ENCODE measurements at places on chromosomes 16 and 17.
A peak's percentile ranks its signal among the peaks of the same experiment; 100 is the strongest.

- no peak for DNase-seq
These were observed 1.4 kb downstream of the KIAA0753 start for GRCh38 chr17:6639014-6639585.

DNA sequence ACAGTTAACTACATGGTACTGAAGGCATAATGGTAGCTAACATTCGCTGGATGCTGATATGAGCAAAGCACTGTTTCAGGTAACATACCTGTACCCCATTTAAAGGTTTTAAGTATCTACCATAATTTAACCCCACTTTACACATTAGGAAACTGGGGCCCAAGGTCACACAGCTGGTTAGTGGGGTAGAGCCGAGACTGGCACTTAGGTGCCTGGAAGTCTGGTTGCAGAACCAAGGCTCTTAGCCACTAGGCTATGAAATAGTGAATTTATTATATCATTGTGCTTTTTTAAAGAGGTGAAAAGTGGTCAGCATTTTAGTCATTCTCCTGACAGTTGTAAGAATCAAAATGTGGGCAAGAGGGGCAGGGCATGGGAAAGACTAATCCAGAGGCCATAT, 25.2 kb downstream of the SIAH1 start:
- DNase-seq = no peak

- DNase-seq = no peak
These were observed 30.5 kb downstream of the KSR1 start for GRCh38 chr17:27486741-27487140.

GRCh38 chr17:38886643-38887010, 16.8 kb downstream of the LASP1 start:
- no peak for DNase-seq

DNA sequence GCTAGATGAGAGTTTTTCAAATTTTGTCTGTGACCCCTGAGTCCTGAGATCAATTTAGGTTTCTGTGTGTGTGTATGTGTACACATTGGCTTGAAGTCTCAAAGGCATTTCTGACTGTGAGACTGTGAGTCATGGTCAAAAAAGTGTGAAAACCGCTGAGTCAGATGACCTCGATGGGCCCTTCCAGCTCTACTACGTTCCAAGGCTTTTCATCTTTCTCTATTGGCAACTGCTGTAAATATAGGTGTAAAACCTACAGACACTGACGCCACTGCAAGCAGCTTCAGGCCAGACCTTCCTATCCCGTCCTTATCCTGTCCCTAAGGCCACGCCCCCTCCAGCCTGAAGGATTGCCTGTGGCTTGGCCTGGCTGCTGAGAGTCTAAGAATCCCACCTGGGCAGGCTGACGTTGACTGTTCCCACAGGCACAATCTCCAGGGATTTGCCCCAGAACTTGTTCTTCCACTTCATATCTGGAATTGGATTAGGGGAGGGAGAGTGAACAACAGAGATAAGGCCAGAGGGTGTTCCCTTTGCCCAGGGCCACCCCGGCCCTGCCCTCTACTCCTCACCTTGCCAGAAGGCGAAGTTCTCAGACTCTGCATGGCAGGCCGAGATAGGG, 11.3 kb downstream of the OSBPL7 start:
- peak; percentile 83 for DNase-seq

DNA sequence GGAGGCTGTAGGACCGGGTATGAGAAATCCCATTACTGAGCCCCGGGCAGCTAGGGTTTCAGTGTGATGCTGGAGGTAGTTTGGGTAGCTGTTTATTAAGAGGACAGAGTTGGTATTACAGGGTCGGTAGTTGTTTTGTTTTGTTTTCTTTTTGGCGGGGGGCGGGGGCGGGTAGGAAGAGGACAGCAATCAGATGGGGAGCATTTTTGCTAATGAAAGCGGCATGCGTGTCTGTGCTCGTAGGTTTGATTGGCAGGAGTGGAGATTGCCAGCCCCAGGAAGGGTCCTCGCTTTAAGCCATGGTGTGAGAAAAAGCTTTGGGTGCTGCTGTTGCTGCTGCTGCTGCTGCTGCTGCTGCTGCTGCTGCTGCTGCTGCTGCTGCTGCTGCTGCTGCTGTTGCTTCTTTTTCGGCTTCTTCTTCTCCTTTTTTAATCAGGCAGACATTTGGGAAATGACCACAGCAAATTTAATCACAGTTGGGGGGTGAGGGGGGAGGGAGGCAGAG, 498.5 kb upstream of the ZFHX3 start:
- no peak for DNase-seq

- peak; percentile 11 for DNase-seq
These were observed 35.5 kb downstream of the DNAH17 start for GRCh38 chr17:78541488-78542206.

- no peak for DNase-seq
These were observed 13.8 kb downstream of the UNC13D start for GRCh38 chr17:75830164-75831031.

DNA sequence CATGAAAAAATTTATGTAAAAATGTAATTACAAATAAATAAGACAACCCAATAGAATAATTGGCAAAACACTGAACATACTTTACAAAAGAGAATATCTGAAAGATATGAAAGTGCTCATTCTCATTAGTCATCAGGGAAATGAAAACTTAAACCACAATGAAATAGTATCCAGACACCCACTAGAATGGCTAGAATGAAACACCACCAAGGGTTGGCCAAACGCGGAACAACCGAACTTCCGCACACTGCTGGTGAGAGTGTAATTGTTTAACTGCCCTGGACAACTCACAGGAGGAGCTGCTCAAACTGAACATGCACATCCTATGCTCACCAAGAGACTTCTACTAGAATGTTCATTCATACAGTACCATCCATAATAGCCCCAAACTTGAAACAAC, 5.8 kb upstream of the ZDHHC7 start:
- no peak for DNase-seq

GRCh38 chr17:69031839-69032238, 28.9 kb downstream of the ABCA9 start:
- no peak for DNase-seq

DNA sequence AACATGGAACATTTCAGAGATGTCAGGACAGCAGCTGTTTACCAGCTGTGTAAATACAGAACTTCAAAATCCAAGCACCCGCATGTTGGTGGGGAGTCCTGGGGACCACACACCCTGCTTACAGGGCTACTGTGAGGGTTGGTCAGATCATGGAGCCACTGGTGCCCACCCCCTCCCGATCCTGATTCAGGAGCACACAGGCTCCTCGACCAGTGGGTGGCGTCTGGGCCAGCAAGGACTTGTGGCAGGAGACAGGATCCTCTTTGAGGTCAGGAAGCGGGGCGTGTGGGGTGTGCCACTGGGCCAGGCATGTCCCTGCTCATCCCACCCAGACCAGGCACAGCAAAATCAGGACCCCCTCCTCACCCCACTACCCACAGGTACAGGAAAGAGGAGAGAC, 83.6 kb downstream of the SDK2 start:
- DNase-seq = no peak

DNA sequence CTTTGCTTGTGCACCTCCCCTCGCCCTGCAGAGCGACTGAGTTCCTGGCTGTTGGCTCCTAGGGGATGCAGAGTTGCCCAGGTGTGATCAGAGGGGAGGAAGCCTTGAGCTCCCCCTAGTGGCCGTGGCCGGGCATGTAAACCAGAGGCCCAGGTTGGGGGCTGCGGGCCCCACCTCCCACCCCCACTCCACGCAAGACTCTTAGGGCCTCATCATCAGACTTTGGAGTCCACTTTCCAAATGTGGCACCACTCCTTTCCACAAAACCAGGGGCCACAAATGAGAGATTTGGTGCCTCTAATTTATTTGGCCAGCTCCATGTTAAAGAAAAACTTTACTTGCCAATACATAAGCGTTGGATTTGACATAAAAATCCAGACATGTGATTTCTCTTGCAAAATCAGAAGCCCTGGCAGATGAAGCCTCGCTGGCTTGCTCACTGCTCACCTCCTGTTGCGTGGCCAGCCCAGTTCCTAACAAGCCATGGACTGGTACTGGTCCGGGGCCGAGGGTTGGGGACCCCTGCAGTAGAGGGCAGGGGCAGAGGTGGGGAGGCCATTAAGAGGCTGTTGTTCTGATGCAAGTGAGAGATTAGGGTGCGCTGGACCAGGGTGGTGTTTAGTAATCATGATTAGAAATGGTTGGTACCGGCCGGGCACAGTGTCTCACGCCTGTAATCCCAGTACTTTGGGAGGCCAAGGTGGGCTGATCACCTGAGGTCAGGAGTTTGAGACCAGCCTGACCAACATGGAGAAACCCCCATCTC, 28.7 kb upstream of the GAS7 start:
- peak; percentile 41 for DNase-seq

DNA sequence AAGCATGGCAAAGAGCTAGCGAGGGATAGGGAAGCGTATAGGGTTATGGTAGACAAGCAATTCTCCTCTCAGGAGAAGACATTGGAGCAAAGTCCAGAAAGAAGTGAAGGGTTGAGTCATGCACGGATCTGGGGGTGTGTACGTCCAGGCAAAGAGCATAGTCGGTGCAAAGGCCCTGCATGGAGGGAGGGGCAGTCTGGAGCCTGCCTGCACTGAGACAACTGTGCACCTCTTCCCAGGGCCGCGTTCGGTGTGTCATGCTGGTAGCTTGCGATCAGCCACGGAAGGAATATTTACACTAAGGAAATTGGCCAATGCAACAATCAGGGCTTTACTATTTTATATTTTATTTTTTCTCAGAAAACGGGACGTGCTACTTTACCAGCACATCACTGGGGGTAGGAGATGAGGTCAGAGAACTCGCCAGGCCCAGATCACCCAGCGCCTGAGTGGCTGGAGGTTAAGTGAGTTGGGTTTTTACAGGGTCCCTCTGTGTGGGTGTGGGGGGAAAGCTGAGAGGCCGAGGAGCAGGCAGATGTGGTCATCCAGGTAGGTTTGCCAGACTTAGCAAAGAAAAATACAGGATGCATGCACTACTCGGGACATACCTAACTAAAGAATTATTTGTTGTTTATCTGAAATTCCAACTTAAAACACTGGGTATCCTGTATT, 6.7 kb upstream of the B9D1 start:
- no peak for DNase-seq

DNA sequence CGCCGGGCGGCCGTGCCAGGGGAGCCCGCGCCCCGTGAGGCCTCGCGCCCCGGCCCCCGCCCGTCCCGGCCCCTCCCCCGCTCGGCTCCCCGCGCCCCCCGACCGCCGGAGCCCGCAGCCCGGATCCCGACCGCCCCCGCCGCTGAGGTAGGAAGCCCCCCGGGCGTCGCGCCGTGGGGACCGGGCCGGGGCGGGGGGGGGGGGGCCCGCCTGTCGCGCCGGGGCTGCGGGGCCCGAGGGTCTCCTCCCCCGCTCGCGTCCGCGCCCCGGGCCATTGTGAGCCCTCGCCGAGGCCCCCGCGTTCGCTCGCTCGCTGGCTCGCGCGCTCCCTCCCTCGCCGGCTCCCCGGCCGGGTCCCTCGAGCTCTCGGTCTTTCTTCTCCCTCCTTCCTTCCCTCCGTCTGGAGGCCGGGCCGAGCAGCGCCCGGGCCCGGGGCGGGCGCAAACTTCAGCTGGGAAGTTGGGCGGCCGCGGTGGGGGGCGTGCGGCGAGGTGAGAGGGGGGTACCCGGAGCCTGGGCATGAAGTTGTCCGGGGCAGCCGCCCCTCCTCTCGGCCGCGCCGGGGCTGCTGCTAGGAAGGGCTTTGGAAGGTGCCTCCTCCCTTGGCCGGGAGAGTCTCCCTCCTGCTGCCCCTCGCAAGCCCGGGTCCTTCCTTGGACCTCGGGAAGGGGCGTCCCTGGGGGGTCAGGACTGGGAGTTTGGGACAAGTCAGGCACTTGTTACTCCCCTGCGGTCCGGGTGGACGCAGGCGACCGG, 419 bp downstream of the GLIS2 start:
- no peak for DNase-seq

DNA sequence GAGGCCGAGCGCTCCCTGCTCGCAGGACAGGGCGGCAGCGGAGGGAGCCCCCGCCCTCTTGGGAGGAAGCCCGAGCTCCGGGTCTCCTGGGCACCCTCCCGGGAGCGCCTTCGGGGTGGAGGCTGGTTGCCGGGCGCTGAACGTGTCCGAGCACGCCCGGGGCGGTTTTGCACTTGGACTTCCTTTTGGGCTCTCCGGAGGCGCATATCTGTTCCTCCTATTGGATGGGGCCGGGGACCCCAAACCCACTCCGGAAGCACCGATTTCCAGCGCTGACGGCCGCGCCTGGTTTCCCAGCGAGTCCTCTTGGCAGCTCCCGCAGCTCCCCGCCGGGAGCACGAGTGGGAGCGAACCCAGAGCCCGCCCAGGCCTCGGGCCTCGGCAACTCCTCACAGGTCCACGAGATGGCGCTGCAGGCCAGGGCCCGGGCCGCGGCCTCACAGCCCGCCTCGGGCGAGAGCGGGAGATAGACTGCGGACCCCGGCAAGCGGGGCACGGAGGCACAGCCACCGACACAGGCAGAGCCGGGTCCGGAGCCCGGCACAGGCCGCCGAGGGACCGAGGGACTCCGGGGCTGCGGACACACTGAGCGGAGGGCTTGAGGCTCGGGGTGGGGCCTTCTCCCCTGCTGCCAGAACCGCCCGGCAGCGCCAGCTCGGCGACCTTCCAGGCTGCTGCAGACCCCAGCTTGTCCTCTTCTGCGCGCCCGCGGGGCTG, 12.7 kb downstream of the TBX2 start:
- peak; percentile 74 for DNase-seq

DNA sequence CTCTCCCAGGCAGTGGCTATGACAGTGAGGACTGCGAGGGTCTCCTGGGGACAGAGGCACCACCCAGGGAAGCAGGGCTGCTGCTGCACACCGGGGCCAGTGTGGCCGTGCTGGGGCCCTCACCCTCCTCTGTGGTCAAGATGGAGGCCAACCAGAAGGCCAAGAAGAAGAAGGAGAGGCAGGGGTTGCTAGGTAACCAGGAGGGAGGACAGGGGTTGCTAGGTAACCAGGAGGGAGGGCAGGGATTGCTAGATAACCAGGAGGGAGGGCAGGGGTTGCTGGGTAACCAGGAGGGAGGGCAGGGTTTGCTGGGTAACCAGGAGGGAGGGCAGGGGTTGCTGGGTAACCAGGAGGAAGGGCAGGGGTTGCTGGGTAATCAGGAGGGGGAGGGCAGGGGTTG, 55.2 kb downstream of the ACTG1 start:
- no peak for DNase-seq

- DNase-seq = no peak
These were observed 55.3 kb upstream of the ERCC4 start for GRCh38 chr16:13864689-13865088.

All from fibroblast of pulmonary artery (primary cell).